ENCODE measurements at places on chromosomes 7 and 10.

- no peak for DNase-seq
These were observed 57.6 kb downstream of the BICC1 start for GRCh38 chr10:58570307-58570723.

DNA sequence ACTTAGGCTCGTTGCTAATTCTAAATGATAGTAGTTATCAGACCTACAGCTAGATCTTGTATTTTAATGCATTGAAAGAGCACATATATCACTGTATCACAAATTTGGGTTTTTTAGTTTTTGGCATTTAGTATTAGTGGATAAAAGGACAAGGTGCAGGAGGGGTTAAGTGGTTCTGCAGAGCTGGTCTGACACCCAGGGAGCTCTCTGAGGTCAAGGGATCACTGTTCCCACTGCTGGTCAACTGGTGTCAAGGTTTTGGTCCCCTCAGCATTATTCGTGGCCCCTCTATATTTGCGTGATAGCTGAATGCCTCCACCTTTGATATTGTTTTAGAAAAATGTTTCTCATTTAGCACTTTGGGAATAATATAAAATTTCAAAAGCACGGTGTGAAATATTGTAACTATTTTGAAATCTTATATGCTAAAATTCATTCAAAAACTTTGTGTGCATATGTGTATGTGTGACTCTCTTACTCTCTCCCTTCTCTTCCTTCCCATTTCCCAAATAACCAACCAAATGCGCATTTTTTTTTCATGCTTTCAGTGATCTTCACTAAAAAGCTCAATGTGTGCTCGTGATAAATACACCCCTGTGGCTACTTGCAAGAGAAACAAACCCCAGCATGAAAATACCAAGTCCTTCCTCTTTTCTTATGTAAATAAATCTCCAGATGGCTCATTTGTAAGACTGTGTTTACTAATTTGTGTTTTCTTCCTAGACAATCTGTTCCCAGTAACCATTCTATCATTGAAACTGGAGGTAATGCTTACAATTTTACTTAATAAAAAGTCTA, 309.2 kb downstream of the FGFR2 start:
- DNase-seq = no peak

- no peak for DNase-seq
These were observed 112.7 kb downstream of the ICA1 start for GRCh38 chr7:8149222-8149621.

GRCh38 chr7:91620827-91621226, 259.7 kb downstream of the MTERF1 start:
- no peak for DNase-seq

- DNase-seq = no peak
These were observed 172.3 kb downstream of the AKR1D1 start for GRCh38 chr7:138248609-138249008.

DNA sequence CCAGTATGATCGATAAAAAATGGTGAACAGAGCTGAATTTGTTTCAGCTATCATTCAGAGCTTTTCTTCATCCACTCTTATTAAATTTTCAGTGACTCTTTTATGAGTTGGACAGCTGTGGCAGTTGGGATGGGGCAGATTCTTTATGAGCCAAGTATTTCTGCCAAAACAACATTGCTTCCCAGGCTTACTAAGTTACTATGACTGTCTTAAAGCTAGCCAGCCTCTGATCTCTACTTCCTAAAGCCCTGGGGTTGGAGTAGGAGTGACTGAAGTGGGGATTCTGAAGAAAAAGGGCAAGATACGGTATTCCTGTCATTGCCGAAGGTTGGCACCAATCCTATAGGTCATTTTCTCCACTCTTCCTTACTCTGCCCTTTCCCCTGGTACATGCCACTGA, 12.7 kb downstream of the RPP30 start:
- DNase-seq = no peak

GRCh38 chr7:106588422-106589197, 72.3 kb downstream of the CCDC71L start:
- DNase-seq = no peak

DNA sequence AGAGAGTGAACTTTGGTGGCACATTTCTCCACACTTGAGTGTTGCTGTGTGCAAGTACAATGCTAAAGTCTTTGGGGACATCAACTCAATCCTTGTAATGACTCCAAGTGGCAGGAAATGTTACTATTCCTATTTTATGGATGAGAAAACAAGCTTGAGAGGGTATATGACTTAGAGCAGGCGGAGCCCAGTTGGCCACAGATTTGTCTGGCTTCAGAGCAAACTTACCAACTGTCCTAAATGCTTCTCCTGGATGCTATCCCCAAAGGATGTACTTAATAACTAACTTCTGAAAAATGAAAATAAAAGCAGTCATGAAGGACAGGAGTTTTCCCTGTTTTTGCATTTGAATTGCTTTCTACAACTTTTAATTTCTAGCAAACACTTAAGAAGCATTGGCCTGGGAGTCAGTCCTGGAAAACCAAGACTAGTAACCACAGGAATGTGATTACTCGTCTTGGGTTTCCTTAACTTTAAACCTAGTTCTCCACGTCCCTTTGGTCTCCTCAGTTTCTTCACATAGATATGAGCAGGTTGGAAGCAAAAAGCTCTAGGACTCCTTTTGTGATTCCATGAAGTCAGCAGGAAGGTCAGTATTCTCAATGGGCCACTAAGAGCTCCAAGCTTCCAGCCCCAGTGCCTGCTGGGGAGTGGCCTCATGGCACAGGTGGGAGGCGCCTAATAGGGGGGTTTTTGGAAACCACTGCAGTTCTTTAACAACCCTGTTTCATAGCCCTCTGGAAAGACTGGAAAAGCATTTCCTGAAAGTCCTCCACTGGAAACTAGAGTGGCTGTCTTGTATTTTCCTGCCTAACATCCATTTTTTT, 140.8 kb downstream of the GLCCI1 start:
- no peak for DNase-seq

DNA sequence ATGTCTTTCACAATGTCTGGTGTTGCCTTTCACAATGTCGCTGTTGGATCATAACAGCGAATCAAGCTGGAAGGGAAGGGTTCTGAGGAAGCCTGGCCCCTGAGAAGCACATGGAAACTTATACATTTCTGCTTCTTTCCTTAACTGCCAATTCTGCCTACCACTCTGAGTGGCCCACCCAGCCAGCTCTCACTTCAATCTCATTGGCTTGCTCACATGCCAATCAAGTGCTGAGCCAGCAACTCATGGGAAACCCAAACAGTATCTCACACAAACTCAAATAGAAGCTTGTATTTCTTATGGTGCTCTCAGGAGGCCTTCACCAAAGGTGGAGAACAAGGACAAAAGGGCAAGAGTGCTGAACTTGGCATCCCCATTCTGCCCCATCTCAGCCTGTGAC, 117.4 kb upstream of the GPR26 start:
- DNase-seq = no peak

GRCh38 chr7:35019801-35020200, 17.5 kb downstream of the DPY19L1 start:
- DNase-seq = no peak

DNA sequence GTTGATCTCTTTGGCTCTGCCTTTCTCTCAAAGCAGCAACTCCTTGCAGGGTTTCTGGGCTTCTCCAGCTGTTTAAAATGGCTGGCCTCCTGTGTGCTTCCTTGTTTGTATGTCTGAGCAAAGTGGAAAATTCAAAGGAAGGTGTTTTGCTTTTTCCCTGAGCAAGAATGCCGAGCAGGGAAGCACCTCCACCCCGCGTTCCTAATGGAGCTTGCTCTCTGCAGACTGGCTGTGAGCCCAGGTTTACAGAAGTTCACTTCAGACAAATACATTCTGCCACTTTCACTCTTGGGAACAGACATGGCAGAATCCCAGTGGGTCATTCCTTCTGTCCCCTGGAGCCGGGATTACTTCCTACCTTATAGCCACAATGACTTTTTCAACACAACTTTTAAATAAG, 181.8 kb upstream of the AGK start:
- DNase-seq = no peak

GRCh38 chr7:5567790-5568189, 144.2 kb upstream of the TNRC18 start:
- DNase-seq = no peak

GRCh38 chr10:45602082-45602730, 70.4 kb downstream of the ZFAND4 start:
- DNase-seq = peak; percentile 21

DNA sequence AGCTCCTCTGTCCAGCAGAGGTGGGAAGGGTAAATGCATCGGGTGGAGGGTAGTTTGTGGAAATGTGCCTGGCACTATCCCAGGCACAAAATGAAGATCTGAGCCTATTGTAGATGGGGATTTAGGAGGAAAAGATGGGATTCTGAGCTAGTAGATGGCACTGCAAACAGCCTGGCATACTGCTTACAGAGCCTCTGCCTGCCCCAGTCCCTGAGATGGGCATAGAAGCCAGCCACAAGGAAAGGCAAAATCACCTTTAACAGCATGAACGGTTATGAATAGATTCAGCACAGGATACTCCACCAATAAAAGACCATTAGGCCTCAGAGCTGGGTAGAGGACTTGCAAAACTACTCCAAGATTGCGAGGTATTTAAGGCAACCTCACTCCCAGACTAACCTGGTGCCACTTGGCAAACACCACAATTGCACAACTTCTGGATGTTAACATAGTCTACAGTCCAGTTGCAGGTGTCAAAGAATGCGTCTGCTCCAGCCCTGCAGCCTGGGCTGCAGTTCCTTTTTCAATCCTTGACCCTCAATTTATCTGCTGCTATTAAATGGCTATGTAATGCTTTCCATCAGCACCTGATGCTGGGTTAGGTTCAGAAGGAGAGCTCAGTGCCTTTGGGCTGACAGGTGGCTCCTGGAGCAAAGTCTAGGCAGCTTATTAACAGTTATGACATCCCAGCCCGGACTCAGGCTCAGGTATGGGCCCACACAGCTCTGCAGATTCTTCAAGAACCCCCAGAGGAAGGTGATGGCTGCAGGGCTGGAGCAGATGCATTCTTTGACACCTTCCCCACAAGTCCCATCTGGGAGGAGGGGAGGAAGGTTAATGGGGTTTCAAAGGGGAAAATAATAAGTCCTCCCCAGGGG, 34.0 kb downstream of the CDHR3 start:
- DNase-seq = no peak

- no peak for DNase-seq
These were observed 3.8 kb upstream of the MKI67 start for GRCh38 chr10:128130051-128130450.

DNA sequence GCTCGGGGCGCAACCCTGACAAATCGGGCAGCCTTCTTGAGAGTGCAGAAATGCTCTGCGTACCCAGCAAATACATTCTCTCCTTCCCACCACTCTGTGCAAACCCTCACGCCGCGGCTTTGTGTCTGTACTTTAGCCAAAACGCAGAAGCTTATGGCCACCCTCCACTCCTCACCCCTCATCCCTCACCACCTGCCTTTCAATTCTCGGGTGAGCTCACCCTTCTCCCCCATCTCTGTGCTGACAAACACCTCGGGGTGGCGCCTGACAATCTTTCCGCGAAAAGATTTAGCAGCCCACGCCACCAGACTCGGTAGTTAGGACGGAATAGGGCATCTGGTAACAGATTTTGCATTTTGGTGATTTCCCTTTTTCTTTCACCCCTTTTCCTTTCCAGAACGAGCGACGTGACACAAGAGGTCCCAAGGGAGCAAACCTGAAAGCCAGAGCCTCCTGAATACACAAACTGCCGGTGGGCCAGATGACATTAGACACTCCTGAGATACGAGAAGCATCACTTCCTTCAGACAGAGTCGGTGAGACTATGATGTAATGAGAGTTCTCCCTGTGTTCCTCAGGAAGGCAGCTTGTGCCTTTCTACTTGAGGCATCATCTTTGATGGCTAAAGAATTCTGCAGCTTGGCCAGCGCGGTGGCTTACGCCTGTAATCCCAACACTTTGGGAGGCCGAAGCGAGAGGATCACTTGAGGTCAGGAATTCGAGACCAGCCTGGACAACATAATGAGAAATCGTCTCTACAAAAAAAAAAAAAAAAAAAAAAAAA, 671 bp upstream of the ATAD1 start:
- DNase-seq = no peak

DNA sequence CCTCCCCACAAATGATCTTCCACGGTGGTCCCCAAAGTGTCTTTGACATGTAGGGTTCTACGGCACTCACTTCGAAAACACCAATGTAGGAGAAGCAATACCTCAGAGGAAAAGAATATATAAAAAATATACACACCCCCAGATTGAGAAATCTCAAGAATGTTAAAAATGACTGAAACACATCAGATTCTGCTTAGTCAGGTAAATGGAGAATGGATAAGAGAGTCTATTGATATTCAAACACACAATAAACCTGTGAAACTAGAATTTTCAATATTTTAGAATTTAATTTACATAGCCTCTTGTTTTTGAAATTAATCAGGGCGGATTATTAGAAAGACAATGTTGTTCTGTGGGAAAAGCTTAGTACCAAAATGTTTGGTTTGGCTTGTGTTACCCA, 712.4 kb downstream of the GATA3 start:
- DNase-seq = no peak

GRCh38 chr10:101618871-101619270, 30.8 kb downstream of the DPCD start:
- DNase-seq = no peak

GRCh38 chr10:87849001-87849400, 14.3 kb downstream of the KLLN start:
- DNase-seq = no peak

DNA sequence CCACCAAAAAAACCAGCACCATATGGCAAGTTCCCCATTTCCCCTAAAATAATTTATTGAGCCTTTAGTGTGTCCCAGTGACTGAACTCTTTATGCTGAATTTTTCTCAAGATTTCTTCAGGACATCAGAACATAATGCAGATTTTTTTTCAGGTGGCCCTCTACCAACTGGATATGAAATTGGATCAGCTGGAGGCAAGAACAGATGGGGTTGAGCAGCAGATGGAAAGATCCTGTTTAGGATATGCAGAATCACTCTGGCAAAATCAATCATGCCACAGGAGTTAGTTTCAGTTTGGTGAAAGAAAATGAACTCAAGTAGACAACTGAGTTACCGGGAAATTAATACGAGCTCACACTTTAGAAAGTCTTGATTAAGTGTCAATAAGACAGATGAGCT, 761.5 kb upstream of the C7orf33 start:
- DNase-seq = no peak

GRCh38 chr7:11213266-11213665, 239.6 kb downstream of the PHF14 start:
- DNase-seq = no peak

- DNase-seq = no peak
These were observed 329.2 kb upstream of the ZMIZ1 start for GRCh38 chr10:78739444-78740053.

DNA sequence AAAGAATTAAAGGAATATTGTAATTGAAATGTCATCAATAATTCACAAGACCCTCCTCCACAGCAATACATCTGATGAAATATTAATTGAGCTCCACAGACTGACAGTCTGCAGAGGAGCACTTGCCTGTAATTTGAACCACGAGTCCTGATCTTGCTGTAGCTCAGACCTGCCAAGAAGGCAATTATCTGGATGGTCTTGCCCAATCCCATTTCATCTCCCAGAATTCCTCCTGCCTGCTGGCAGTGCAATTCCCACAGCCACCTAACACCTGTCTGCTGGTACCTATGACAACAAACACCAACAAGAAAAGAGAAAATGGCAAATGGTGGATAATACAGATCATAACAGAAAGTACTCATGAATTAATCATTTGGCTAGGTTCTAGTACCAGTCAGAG, 38.5 kb downstream of the ERCC6 start:
- no peak for DNase-seq

- peak; percentile 7 for DNase-seq
These were observed 263.9 kb upstream of the FZD1 start for GRCh38 chr7:90999989-91000979.

- no peak for DNase-seq
These were observed 101.8 kb upstream of the RET start for GRCh38 chr10:42975005-42975493.

- no peak for DNase-seq
These were observed 62.8 kb downstream of the PODXL start for GRCh38 chr7:131493581-131493980.
